ENCODE measurements at places on chromosomes 6 and 20. TPM values are rescaled to one million over a fixed set of nuclear protein-coding genes. Genes with fewer than 3 reads are reported as not detected.

DNA sequence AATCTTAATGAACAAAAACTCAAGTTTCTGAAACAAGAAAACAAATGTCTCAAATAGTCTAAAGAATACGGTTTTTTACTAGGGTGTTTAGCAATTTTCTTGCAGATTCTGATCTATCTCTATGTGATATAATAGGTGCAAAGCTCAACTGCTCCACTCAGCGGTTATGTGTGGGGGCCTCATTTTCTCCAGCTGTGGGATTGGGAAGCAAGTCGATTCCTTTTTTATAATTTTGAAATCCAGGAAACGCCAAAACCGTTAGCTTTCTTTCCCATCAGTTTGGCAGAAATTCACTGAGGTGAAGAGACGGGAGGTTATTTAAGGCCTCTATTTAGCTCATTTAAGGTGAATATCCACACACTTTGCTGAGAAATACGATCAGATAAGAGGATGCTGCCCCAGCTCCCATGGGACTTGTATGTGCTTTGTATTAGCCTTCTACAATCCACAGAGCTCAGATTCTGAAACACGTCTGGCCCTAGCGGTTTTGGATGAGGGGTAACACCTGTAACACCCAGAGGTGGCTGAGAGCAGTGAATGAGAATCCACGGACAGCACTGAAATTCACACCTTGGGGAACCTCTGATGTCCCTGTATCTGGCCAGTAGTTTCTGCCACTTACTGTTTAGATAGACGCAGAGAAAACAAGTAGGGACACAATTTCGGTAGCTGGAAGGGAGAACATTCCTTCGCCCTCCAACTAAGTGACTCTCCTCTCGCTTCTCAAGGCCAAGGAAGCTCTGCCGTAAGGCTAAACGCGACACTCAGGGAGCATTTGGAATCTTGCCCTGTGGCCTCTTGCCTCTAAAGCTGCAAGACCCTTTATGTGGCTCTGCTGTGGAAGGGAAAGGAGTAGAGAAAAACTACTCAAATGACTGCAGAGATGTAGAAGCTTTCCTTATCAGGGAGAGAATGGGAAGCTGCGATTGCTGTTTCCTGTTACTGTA lies 6.5 kb upstream of the BCAS4 start:
- peak; percentile 77 for DNase-seq

DNA sequence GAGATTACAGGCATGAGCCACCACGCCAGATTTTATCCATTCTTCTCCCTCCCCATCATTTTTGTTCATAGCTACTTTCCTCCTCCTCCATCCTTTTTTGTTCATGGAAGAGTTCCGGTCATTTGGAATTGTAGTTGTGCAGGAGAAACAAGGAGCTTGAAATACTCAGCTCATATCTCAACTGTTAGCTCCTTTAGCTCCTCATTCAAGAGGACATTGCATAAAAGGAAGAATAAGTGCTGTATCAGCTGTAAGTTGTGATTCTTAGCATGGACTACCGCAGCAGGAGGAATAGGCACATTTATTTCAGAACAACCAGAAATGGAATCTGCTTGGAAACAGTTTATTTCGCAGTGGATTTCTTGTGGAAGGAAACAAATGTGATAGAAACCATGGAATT lies 7.6 kb downstream of the STXBP5 start:
- DNase-seq = no peak

- DNase-seq = no peak
Observed at GRCh38 chr6:132192631-132193030, 208.6 kb downstream of the MOXD1 start.

GRCh38 chr6:107354451-107354850 lies 104.9 kb downstream of the PDSS2 start:
- no peak for DNase-seq

DNA sequence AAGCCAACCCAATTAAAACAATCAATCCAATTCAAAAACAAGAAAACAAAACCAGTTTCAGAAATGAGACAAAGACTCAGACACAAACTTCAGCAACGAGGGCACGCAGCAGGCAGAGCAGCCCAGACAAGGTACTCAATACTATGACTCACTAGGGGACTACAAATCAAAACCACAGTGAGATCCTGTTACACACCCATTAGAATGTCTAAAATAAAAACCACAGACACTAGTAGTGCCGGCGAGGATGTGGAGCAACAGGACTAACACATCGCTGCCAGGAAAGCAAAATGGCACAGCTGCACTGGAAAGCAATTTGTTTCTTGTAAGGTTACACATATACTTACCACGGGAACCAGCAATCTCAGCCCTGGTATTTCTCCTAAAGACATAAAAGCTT lies 28.4 kb upstream of the MAS1L start:
- DNase-seq = peak; percentile 65

GRCh38 chr6:17712576-17712975 lies 5.9 kb upstream of the NUP153 start:
- no peak for DNase-seq

GRCh38 chr6:16345449-16346330 lies 107.3 kb downstream of the GMPR start:
- no peak for DNase-seq

DNA sequence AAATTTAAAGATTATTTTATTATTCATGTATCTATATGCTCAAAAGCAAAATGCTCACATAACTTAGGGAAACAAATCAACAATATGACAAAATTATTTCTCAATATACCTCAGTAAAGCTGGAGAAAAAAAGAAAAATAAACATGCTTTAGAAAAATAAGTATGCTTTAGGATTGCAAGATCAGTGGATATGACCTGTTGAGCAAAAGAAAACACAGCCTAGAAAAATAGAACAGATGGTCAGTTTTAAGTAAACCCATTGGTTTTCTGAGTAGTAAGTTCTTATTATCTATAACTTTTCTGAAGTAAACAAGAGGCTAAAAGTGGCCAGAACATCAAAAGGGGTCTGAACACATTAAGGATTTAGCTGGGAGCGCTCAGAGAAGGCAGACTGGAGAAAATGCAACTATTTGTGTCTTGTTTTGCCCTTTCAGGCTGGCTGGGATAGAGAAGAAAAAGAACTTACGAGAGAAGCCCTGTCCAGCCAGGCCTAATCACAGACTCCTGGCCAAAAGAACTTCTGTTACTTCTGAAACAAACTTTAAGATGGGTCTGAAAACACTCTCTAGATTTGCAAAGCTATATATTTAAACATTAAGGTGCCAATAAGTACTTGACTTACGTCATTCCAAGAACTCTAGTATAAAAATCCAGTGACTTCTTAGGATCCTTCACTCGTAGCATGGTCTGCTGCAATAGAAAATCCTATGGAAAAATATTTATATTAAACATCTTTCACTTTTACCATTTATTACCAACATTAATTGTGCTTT lies 16.5 kb downstream of the GLO1 start:
- no peak for DNase-seq

DNA sequence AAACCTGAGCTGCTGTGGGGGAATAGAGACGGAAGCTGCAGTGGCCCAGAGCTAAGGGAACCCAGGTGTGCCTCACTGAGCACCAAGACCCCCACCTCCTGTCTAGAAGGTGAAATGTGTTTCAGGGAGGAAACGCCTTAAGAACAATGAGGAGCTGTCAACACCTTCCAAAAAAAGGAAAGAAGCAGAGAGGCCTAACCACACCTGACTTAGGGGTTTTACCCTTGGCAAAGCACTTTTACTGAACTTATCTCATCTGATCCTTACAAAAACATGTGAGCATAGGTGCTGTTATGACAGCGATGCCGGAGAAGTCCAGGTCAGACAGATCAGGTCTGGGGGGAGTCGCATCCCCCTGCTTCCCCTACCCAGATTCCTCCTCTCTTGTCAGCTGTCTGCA lies 16.1 kb upstream of the CDKN1A start:
- no peak for DNase-seq

GRCh38 chr20:25626779-25627178 lies 3.0 kb upstream of the NANP start:
- no peak for DNase-seq

DNA sequence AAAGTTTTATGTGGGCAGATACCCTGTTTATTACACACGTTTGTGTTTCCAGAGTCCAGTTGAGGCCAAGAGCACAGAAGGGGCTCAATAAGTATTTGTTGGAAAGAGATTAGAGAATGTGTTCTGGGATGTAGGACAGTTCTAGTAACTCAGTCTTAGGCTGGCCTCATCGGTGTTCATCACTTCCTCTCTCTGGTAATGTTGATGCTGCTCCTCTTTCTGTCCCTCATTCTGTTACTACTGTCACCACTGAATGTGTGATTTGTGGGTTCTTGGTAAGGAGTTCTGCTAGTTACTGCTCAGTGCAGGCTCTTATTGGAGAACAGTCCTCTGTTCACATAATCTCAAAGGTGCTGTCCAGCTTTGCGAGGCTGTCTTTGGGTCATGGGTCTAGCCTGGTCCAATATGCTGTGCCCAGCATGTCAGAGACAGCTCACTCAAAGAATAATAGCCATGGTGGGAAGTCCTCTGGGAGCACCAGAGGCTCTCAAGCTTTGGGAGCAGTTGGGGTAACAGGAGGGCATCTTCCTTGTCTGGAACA lies 1.3 kb downstream of the RFPL4B start:
- DNase-seq = no peak

- DNase-seq = no peak
Observed at GRCh38 chr6:158764926-158765325, 54.2 kb downstream of the EZR start.

DNA sequence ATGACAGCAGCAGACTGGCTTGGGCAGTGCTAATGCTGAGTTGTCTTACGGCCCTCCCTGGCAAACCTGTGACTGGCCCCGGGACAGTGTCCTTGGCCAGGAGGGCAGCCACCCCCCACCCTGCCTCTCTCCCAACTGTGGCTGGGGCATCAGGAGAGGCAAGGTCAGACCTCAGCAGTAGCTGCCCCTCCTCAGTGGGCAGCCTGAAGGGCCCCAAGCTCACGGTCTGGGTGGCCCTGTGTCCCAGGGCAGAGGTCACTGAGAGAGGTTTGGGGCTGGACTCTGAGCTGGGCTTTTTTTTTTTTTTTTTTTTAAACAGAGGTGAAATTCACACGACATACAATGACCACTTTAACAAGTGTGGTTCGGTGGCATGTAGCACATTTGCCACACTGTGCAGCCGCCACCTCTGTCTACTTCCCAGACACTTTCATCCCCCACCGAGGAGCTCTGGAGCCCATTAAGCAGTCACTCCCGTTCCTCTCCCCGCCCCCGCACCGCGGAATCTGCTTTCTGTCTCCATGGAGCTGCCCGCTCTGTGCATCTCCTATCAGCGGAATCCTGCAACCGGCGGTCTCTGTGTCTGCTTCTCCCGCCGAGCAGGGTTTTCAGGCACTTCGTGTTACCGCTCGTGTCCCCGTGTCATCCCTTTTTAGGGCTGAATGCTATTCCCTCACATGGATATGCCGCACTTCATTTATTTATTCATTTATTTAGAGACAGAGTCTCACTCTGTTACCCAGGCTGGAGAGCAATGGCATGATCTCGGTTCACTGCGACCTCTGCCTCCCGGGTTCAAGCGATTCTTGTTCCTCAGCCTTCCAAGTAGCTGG lies 67.9 kb upstream of the GATA5 start:
- no peak for DNase-seq

C6orf163 gene
- total RNA-seq = 5.9 TPM

PCSK2 gene
- not detected for total RNA-seq

CUTA gene
- total RNA-seq = 172 TPM

TREM2 gene
- not detected for total RNA-seq

SGK2 gene
- total RNA-seq = 45.6 TPM

LAMA4 gene
- total RNA-seq = 85.8 TPM

BIRC7 gene
- total RNA-seq = not detected

CD24 gene
- 1,415 TPM for total RNA-seq

CGA gene
- total RNA-seq = not detected

VIP gene
- not detected for total RNA-seq

PAK5 gene
- 0.07 TPM for total RNA-seq

ISM1 gene
- not detected for total RNA-seq

ADGRF4 gene
- total RNA-seq = 7.3 TPM

PTCHD4 gene
- not detected for total RNA-seq

SIGLEC1 gene
- total RNA-seq = not detected
